OCI-LY7 (cell line): ENCODE measurements at places on chromosomes 7 and 10. TPM values are rescaled to one million over a fixed set of nuclear protein-coding genes. Genes with fewer than 3 reads are reported as not detected.

Gene FASTK
- total RNA-seq: 87.7 and 90.5 TPM in 2 replicates

Gene PPP1R17
- not detected in 2 replicates for total RNA-seq

Gene CC2D2B
- 0.41 TPM in 1 of 2 replicates, not detected in the other for total RNA-seq

Gene CARD11
- 62.8 and 63.5 TPM in 2 replicates for total RNA-seq

Gene OR2A5
- not detected in 2 replicates for total RNA-seq

Gene SH2D4B
- not detected in 2 replicates for total RNA-seq

Gene OPALIN
- not detected in 2 replicates for total RNA-seq

Gene LLCFC1
- total RNA-seq: not detected in 2 replicates

Gene NME8
- not detected in 2 replicates for total RNA-seq

Gene A1CF
- not detected in 2 replicates for total RNA-seq

Gene TAS2R41
- total RNA-seq: not detected in 2 replicates

Gene ANKRD2
- total RNA-seq: not detected in 2 replicates

Gene PKD2L1
- total RNA-seq: 0.76 TPM in 1 of 2 replicates, not detected in the other

Gene MINDY4
- total RNA-seq: 0.86 and 1.4 TPM in 2 replicates

Gene NPC1L1
- not detected in 2 replicates for total RNA-seq

Gene SPACDR
- total RNA-seq: 2.4 and 3.7 TPM in 2 replicates

Gene HHEX
- 1.6 and 1.7 TPM in 2 replicates for total RNA-seq

Gene MINDY3
- 23.3 and 24.9 TPM in 2 replicates for total RNA-seq

Gene CNPY1
- not detected in 2 replicates for total RNA-seq

Gene ZNF804B
- not detected in 2 replicates for total RNA-seq

Gene CCDC3
- total RNA-seq: not detected in 2 replicates

Gene POM121
- total RNA-seq: 75.9 and 77.4 TPM in 2 replicates

Gene GATA3
- total RNA-seq: not detected in 2 replicates

Gene HTRA1
- total RNA-seq: not detected in 2 replicates

Gene BMS1
- 16.0 and 20.2 TPM in 2 replicates for total RNA-seq

Gene PANK1
- total RNA-seq: 15.1 and 16.1 TPM in 2 replicates

Gene TMEM270
- not detected in 2 replicates for total RNA-seq

Gene SGCE
- 23.5 and 25.4 TPM in 2 replicates for total RNA-seq

Gene NACAD
- not detected in 2 replicates for total RNA-seq

Gene LRRC61
- not detected in 2 replicates for total RNA-seq

Gene PNLIP
- total RNA-seq: not detected in 2 replicates

Gene ACTL6B
- total RNA-seq: not detected in 2 replicates

Gene TRIM73
- 22.3 and 26.2 TPM in 2 replicates for total RNA-seq

Gene HOXA10
- not detected in 2 replicates for total RNA-seq

Gene SYT15B
- total RNA-seq: 0.37 and 0.42 TPM in 2 replicates

Gene TUBAL3
- total RNA-seq: not detected in 2 replicates

Gene GIMAP4
- not detected in 2 replicates for total RNA-seq

Gene MORN4
- total RNA-seq: 5.4 TPM in 2 replicates

Gene FGFBP3
- total RNA-seq: 2.7 and 3.1 TPM in 2 replicates

Gene STN1
- 24.3 and 24.5 TPM in 2 replicates for total RNA-seq

Gene OPN1SW
- not detected in 2 replicates for total RNA-seq

Gene ASB15
- not detected in 2 replicates for total RNA-seq

Gene TRPV5
- total RNA-seq: not detected in 2 replicates
